ENCODE measurements at places on chromosomes 11 and 22.

GRCh38 chr22:30188911-30189310, 57.6 kb downstream of the LIF start:
- no peak for DNase-seq

GRCh38 chr22:37249986-37250385, 5.9 kb upstream of the RAC2 start:
- peak; percentile 50 for DNase-seq

- no peak for DNase-seq
Observed at GRCh38 chr11:45108070-45109064, 38.1 kb upstream of the PRDM11 start.

DNA sequence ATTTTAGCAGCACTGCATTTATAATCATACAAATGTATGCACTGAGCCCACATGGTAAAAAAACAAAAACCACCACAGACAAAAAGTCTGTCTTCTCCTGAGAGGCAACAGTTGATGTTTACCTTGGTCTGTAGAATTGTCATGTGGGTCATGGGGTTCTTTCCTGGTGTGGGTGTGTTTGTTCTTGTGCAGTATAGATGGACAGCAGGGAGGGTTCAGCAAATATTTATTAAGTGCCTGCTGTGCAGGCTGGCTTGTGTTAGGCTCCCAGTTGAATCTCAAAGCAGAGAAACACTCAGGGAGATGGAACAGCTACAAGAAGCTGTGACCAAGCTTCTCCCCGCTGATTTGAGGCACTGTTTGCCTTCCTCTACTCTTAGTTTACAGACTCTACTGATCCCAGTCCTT, 82.2 kb downstream of the PISD start:
- DNase-seq, result no peak

GRCh38 chr11:126267650-126268049, 1.0 kb downstream of the SRPRA start:
- no peak for DNase-seq

DNA sequence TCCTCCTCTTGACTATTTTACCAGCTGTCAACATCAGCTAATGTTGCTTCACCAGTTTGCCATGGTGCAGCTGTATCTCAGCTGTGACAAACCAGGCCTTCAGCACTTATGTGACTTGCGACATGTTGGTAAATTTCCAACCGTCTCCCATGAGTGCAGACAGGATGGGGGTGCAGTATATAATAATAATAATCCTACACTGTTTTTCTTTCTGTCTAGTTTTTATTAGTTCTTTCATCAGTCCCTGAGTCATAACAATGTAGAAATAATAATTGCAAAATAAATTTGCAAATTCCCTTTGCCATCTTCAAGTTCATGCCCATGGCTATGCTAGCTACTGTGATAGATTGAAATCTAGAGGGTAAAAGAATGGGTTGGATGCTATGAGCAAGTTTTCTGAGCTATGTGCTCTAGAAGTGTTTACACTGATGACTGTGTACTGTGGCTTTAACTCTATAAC, 4.9 kb downstream of the MMP13 start:
- DNase-seq, result no peak

- DNase-seq, result peak; percentile 89
Observed at GRCh38 chr11:7251836-7252682, at the start of gene SYT9. Gene SYT9, plus strand, starts transcription at chr11:7251904. Its CDS starts 283 bp downstream, at chr11:7252187.

DNA sequence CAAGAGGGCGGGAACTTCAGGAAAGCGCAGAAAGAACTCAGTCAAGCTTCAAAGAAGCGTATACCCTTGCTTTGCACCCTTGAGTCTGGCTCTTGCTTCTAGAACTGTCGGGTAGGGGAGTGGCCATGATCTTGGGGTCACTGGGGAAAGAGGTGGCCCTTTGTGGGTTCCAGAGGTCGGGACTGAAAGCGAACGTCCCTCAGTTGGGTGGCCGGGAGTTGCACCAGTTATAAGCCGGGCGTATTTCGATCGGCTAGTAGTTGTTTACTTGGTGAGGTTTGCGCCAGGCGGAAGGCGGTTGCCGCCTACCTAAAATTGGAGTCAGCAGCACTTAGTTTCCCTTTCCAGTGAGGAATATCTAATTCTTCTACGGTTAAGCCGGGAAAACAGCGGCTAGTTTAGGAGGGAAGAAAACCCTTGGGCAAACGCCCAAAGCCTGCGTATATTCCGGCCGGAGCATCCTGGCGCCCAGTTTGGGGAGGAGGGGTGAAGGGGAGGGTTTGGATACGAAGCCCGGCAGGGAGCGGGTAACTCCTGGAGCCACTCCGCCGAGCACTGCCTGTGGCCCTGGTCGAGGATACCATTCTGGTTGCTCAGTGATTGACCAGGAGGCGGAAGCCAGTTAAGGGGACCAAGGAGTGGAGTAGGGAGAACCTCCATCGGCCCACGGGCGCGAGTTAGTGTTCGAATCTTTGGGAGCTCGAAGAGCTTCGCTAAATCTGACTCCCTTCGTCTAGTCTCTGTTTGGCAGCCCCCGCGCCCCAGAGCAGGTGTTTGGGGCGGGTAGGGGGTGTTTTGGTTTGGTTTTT, 807 bp upstream of the WT1 start:
- peak; percentile 65 for DNase-seq

DNA sequence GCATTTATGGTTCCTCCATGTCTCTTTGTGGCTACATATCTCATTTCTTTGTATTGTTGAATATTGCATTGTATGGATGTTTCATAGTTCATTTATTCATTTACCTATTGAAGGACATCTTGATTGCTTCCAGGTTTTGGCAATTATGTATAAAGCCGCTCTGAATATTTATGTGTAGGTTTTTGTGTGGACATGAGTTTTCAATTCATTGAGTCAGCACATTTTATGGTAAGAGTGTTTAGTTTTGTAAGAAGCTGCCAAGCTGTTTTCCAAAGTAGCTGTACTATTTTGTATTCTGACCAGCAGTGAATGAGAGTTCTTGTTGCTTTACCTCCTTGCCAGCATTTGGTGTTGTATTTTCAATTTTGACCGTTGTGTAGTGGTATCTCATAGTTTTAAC, 39.2 kb downstream of the KDM2A start:
- no peak for DNase-seq

GRCh38 chr11:57776031-57776521, 14.5 kb downstream of the CTNND1 start:
- DNase-seq, result peak; percentile 83

- DNase-seq, result no peak
Observed at GRCh38 chr11:7671347-7672215, 1.7 kb downstream of the CYB5R2 start.

DNA sequence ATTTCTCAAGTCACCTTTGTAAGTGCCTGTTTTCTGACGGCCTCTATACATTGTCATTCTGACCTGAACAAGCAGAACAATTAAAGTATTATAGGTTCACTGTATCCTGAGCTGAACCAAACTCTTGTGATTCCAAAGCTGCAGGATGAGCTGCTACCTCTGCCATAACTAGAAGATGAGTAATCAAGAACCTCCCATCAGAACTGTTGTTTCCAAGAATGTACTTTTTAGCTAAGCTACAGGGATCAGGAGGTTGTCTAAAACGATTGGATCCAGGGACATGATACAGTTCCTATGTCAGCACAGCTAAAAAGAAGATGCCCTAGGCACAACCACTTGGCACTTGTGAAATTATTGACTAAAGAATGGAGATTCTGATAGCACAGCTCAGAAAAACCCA, 288.4 kb upstream of the CCDC90B start:
- no peak for DNase-seq

- no peak for DNase-seq
Observed at GRCh38 chr11:75766443-75767227, 1.9 kb upstream of the DGAT2 start.

- DNase-seq, result no peak
Observed at GRCh38 chr11:84144531-84144930, 858.4 kb upstream of the CCDC90B start.

GRCh38 chr11:19259487-19260345, 19.0 kb upstream of the E2F8 start:
- DNase-seq, result peak; percentile 68

- peak; percentile 37 for DNase-seq
Observed at GRCh38 chr11:14414470-14415461, 55.8 kb upstream of the RRAS2 start.

GRCh38 chr11:70876685-70877084, 375.7 kb downstream of the SHANK2 start:
- DNase-seq, result no peak

- DNase-seq, result no peak
Observed at GRCh38 chr11:117857734-117858414, 18.6 kb downstream of the FXYD6 start.

DNA sequence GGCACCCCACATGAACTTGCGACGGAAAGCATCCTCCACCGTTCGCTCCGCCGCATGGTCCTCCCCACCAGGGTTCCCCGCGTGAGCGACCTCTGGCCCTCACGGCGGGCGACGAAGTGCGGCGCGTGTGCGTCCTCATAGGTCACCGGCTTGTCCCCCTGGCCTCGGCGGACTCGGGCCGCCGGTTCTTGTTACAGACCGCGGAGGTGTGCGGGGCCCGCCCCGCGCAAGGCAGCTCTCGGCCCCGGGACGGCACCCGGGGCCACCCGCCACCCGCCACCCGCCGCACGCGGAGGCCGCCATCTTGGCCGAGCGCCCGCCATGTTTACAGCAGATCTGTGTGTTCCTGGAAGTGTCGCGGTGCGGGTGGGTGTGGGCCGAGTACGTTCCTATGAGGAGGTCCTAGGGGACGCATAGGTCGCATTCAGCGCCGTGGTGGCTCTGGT, 3.5 kb upstream of the IFITM2 start:
- no peak for DNase-seq

DNA sequence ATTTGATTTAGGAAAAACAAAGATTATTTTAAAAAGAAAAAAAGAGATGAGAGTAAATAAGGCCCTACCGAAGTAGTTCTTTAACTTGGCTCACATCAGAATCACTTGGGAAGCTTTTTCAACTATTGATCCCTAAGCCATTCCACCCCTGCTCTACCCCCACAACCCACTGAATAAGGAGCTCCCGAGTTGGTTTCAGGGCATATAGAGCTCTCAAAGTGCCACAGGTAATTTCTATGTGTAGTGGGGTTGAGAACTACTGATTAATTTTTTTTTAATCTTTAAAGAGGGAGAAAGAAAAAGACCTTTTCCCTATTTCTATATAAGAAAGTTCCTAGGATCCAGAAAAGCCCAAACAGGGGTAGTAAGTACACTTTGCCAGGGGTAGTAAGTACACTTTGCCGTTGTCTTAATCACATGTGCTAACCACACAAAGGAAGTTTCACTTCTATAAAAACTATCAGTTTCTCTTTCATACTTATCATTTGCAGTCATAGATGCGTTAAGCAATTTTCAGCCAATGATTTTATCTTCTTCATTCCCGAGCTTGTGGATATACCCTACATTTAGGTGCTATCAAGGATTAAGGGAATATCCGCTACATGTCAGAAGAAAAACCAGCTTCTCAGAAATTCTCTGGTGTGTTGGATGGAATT, 108.4 kb upstream of the ZC3H12C start:
- DNase-seq, result no peak

DNA sequence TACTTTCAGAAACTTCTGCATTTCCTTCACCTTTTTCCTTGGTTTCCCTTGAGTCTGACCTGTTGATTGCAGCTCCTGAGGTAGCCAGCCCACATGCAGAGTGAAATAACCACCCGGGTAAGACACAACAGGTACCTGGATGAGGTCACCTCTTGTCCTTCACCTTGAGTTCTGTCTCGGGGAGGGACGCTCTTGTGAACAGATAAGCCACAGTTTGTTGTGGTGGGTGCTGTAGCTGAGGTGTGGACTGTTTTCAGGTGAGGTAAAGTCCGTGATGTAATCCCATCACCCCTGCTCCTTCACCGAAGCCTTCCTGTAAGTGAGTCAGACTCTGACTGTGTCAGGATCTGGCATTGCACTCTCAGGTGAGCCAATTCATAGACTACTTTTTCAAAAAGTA, 183.1 kb downstream of the NAV2 start:
- no peak for DNase-seq

- no peak for DNase-seq
Observed at GRCh38 chr22:20573833-20574615, 66.6 kb downstream of the MED15 start.

DNA sequence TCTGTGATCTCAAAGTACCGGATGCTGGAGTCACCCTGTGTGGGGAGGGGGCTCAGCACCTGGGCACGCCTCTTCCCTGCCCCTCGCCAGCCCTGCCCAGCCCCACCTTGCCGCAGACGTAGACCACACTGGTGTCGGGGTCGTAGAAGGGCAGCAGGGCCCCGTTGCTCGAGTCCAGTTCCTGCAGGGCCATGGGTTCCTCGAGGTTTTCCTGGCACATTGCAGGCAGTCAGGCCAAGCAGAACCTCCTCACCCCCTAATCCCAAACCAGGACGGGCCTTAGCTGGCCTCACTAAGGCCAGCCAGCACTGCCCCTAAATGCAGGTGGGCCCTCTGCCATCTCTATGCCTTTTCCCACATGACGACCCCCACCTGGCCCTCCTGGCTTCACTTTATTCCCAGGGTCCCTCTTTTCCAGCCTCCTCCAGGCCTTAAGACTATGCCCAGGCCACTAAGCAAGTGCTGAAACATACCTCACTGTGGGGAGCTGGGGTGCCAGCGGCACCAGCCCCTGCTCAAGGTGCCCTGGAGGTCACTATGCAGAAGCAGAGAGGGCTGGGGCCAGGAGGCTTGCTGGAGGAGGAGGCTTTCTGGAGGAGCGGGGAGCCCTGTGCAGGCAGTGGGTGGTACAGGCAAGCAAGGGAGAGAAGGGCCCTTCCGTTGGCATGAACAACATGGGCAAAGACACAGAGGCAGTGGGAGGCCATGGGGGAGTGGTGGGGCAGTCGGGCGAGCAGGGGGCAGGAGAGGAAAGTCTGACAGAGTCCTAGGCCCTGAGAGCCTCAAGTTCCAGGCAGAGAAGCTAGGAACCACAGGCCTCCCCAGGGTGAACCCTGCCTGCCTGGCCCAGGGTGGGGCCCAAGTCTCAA, 2.8 kb downstream of the CORO1B start:
- DNase-seq, result no peak

DNA sequence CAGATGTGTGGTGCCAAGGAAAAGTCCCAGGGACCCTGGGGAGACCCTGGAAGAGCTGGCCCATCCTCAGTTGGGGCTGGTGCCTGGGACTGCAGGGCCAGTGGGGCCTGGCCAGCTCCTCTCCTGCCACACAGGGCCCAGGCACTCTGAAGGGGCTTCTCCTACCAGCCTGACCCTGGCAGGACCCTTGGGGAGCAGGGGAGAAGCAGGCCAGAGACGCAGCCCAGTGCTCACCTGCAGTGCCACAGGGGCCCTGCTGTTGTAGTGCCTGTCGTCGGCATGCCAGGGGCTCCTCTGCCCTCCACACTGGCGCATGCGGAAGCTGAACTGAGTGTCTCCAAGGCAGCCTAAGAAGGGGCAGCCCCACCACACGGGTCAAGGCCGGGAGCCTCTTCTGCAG, 9.1 kb downstream of the DENND6B start:
- no peak for DNase-seq

GRCh38 chr11:70220920-70221319, 17.8 kb downstream of the FADD start:
- no peak for DNase-seq

GRCh38 chr22:27617214-27617881, 184.2 kb downstream of the MN1 start:
- DNase-seq, result no peak

DNA sequence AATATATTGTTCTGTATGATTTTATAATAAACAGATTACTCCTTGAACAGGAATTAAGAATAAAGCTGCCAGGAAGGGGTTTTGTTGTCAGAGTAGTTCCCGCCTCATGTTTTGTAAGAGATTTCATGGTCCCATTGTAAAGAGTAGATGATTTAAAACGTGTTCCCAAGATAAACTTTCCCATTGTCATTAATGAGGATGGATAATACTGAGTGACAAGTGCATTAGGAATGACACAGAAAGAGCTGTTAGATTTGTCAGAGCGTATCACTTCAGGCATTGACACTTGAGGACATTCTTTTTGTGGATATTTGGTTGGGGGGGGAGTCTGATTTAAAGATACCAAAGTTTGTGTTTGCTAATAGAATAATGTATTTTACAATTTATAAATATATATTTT, 147.0 kb downstream of the PAX6 start:
- no peak for DNase-seq

- no peak for DNase-seq
Observed at GRCh38 chr11:83713708-83714107, 427.5 kb upstream of the CCDC90B start.

Data from GM23338 (cell line).